ENCODE measurements at places on chromosomes 3 and 15.

- no peak for DNase-seq
Observed at GRCh38 chr3:65951836-65952505, 86.7 kb downstream of the MAGI1 start.

DNA sequence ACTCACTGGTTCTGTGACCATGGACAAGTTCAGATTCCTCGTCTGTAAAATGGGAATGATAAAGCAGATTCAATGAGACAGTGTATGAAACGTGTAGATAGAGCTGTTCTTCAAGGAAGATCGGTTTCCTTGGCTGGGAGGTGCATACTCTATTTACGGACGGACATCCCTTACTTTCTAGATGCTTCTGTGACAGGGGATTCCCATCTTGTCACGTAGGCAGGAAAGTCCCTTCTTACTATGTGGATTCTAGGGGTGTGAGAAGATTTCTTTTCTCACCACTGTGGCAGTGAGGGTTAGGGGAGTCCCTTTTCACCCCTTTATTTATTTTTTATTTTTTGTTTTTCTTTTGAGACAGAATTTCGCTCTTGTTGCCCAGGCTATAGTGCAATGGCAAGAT is 180.9 kb upstream of the TBL1XR1 start:
- no peak for DNase-seq

GRCh38 chr15:51536965-51537574 is 85.5 kb downstream of the DMXL2 start:
- DNase-seq = no peak

- no peak for DNase-seq
Observed at GRCh38 chr3:64440498-64440897, 215.2 kb upstream of the PRICKLE2 start.

DNA sequence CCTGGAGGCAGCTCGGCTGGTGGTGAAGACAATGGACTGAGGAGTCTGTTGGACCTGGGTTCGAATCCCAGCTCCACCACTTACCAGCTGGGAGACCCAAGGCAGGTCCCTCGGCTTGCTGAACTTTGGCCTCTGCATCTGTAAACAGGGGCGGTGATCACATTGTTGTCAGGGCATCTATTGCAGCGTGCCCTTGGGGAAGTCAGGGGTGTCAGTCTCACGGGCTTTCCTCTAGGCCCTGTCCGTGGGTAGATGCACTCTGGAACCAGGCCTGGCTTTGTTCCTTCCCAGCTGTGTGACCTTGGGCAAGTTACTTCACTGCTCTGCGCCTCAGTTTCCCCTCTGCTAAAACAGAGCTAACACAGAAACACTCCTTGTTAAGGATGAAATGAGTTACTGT is 68.8 kb upstream of the SLC6A6 start:
- no peak for DNase-seq

DNA sequence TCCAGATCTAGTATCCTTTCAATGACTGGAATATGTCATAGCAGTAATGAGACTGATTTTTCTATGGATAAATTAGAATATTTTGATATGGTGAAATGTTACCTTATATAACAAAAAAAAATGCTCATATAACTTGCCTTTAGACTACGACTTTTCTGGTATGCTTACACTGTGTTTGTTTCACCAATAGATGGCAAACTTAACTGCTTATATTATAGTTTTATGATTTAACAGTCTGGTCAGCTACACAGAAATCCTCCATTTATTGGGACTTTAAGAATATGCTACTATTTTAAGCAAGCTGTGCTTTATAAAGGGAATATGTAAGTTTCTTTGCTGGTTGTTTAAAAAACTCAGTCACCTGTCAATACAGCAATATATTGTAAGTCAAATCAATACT is 205.6 kb downstream of the VGLL3 start:
- DNase-seq = no peak

DNA sequence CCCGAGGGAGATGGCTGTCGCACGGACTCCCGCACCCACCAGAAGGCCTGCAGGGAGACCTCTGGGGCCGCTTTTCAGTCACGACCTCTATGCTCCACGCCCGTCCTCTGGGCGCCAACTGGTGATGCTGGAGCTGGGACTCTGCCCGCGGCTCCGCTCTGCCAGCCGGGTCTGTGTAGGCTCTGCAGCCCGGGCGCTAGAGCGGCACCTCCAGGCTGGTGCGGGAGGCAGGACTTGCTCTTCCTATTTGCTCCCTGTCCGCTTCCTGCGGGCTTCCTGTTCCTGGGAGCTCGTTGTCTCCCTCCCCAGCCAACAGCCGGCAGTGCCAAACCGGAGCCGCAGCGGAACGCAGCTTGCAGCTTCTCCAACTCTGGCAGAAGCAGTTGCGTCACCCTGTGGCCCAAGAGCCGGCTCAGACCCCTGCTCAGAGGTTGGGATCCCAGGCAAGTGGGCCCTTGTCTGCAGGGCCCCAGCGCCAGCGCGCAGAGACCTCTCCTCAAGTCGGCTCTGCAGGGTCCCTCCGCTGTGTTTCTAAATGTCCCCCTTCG is 285.9 kb downstream of the XXYLT1 start:
- DNase-seq = no peak

- no peak for DNase-seq
Observed at GRCh38 chr3:125069452-125069851, 13.7 kb upstream of the HEG1 start.

DNA sequence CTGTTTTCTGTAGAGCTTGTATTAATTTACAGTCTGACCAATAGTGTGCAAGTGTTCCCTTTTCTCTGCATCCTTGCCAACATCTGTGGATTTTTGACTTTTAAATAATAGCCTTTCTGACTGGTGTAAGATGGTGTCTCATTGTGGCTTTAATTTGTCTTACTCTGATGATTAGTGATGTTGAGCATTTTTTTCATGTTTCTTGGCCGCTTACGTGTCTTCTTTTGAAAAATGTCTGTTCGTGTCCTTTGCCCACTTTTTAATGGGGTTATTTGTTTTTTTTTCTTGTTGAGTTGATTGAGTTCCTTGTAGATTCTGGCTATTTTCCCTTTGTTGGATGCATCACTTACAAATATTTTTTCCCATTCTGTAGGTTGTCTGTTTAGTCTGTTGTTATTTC is 7.6 kb upstream of the ACOX2 start:
- DNase-seq = no peak

GRCh38 chr15:91801836-91802534 is 51.5 kb upstream of the SLCO3A1 start:
- no peak for DNase-seq

DNA sequence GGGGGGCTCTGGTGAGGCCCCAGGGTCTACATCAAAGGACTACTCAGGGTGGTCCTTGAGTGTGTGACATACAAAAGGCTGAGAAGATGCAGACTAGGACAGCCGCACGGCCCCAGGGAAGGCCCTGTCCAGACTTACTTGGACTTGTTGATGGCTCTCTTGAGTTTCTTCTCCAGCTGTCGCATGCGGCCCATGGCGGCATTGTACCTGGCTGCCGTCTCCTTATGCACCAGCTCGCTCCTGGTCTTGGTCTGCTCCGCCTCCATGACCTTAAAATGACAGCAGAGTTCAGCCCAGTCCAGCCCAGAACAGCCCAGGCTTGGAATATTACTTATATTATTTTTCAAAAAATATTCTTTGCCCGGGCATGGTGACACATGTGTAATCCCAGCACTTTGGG is 56.0 kb downstream of the CAPN7 start:
- DNase-seq = no peak

DNA sequence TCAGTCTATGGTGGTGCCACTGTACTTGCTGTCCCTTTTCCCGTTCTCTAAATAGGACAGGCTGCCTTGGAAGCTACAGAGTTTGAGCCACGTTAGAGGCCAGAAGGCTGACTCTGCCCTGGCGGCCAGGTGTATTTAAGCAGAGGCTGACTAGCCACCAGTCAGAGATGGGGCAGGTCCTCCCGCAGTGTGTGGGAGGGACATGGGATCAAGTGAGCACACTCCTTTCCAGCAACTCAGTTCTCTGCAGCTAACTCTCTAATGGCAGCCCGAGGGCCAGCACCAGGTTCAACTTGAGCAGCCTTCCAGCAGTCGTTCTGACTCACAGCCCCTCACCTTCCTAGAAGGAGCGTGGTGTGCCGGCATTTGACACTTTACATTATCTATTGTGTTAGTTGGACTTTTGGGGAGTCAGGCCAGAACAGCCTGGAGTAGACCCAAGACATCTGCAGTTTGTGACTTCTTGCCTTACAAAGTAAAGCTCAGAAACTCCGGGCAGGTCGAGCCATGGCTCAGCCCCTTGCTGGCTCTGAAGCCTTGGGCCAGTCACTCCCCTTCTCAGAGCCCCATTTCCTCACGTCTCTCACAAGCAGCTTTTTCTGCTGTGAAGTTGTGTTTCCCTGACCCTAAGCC is 46.7 kb upstream of the MYZAP start:
- DNase-seq = no peak

DNA sequence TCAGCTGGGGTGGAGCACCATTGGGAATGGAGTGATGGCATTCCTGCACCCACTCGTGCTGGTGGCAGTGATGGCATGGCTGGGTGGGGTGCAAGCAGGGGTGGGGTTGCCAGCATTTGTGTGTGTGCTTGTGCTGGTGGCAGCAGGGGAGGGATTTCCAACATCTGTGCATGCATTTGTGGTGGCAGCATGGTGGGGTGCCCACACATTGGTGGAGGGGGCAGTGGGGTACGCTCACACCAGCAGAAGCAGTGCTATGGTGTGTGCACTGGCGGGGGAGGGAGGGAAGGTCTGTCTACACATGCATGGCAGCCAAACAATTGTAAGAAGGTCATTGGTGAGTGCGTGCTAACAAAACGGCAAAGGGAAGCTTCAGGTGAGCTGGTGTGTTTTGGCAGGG is 76.7 kb upstream of the NUDT16 start:
- DNase-seq = no peak

GRCh38 chr15:70479785-70480184 is 283.6 kb downstream of the UACA start:
- DNase-seq = no peak
